ENCODE measurements at places on chromosomes 4 and X.

- DNase-seq, result no peak
Measured at GRCh38 chr4:120636120-120636630, 286.4 kb downstream of the PRDM5 start.

GRCh38 chrX:618761-619450, 11.7 kb upstream of the SHOX start:
- no peak for DNase-seq

GRCh38 chr4:128488055-128488705, 200.6 kb upstream of the PGRMC2 start:
- no peak for DNase-seq

- peak; percentile 3 for DNase-seq
Measured at GRCh38 chrX:15418041-15418706, 34.0 kb upstream of the VEGFD start.

DNA sequence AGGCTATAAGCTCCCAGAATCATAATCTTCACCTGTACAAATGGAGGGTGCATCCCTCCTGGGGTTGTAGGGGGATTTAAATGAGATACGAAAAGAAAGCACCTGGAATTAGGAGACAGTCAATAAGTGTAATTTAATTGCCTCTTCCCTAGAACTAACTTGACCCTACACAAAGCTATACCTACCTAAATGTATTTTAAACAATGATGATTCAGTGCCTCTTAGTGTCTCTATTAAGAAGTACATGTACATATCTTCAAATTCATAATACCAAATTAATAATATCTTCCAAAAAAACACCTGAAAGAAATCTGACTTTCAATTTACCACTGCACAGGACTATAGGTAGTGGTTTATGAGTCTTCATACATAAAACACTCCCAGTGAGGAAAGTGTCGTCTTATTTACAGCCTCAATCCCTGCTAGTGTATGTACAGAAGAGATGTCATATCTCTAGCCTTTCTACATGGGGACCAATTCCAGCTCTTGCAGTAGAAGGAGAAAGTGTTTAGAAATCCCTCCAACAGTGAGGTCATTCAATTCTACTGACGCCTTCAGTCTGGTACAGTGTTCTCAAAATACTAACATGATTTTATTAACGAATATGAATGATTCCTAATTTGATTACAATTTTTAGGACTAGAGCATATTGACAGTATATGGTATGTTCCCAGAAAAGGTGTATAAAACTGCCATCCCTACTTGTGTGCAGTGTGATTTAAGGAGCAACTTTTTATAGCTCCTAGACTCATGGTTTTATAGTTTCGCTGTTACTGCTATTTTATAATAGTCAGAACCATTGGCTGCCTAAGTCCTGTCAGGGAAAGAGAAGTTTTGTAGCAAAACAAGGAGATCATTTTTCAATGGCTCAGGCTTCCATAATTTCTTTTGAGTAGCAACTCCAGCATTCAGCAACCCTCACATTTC, 282.7 kb downstream of the UNC5C start:
- no peak for DNase-seq

DNA sequence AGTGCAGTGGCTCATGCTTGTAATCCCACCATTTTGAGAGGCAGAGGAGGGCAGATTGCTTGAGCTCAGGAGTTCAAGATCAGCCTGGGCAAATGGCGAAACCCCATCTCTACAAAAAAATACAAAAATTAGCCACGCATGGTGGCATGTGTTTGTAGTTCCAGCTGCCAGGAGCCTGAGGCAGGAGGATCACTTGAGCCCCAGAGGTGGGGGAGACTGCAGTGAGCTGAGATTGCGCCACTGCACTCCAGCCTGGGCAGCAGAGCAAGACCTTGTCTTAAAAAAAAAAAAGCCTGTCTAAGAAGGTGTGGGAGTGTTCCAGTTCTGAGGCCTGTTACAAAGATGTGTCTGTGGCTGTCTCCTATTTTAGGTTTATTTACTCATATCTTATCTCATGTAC, 38.0 kb downstream of the PI4K2B start:
- DNase-seq, result no peak

DNA sequence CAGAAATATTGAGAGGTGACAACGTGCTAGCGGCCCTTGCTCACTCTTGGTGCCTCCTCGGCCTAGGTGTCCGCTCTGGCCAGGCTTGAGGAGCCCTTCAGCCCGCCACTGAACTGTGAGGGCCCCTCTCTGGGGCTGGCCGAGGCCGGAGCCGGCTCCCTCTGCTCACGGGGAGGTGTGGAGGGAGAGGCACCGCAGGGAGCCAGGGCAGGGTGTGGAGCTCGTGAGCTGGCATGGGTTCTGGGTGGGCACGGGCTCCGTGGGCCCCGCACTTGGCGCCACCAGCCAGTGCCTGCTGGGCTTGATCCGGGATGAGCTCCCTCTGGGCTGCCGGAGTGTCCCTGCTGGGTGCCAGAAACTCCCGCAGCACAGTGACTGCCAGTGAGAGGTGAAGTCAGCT, 16.0 kb upstream of the VAMP7 start:
- DNase-seq, result no peak

GRCh38 chr4:176818531-176818930, 25.8 kb upstream of the VEGFC start:
- DNase-seq, result no peak

GRCh38 chrX:153510383-153510782, 7.1 kb upstream of the ATP2B3 start:
- DNase-seq, result no peak

DNA sequence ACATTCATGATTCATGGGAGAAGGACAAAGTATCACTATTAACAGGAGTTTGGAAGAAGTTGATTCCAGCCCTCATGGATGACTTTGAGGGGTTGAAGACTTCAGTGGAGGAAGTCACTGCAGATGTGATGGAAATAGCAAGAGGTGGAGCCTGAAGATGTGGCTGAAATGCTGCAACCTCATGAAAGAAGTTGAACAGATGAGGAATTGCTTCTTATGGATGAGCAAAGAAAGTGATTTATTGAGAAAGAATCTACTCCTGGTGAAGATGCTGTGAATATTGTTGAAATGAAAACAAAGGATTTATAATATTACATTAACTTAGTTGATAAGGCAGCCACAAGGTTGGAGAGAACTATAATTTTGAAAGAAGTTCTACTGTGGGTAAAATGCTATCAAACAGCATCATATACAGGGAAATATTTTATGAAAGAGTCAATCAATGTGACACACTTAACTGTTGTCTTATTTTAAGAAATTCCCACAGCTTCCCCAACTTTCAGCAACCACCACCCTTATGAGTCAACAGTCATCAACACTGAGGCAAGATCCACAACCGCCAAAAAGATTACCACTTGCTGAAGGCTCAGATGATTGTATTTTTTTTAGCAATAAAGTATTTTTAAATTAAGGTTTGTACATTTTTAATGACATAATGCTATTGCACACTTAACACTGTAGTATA, 302.6 kb downstream of the CBLL2 start:
- peak; percentile 62 for DNase-seq

DNA sequence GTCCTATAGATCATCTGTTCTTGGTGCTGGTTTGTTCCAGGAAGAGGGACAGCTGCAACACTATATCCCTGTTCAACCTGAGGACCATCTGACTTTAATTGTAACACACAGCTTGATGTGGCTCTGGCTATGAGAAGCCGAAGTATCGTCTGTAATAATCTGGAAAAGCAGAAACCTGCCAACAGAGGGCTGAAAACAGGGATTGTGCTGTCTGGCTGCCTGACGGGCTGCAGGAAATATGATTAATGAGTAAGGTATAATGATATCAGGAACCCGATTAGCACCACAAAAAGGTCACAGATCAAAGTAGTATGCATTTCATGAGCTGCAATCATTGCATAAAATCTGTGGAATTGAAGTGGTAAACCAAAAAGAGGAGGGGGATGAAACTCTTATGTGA, 170.4 kb upstream of the MAB21L2 start:
- DNase-seq, result peak; percentile 25

DNA sequence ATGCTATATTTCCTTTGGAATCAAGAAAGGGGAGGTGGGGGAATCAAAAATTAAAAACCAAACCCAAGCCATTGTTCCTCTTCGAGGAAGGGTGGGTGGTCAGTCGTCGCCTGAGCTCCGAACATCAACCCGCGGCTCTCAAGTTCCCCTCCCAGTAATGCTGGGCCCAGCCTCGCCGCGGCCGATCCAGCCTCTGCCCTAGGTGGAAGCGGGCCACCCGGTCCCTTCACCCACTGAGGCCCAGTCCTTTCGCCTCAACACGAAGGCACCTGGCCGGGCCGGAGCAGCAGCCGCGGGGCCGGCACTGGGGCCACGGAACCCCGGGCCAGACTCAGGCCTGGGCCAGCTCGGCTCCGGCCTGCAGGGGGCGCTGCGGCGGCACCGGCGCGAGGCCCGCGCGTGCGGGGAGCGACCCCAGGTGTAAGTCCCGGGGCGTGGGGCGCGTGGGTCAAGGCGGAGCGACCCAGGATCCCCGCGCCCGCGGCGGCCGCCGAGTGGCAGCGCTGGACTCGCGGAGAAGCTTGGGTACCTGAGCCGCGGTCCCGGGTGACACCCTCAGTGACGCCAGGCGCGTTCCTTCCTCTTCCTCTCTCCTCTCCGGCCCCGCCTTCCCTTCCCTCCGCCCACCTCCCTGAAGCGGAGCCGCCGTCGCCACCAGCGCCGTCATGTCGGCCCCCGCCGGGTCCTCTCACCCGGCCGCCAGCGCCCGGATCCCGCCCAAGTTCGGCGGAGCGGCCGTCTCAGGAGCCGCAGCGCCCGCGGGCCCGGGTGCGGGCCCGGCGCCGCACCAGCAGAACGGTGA, at the start of gene SEC24B:
Gene SEC24B (plus strand): TSS at position 611 of the 802 bp plus-strand sequence. CDS start 55 bp downstream, at position 666.
- DNase-seq, result peak; percentile 84

GRCh38 chr4:3201718-3202702, 46.9 kb upstream of the MSANTD1 start:
- peak; percentile 40 for DNase-seq

Data from ELR (cell line).